Colonic mucosa (tissue), 4 donors: ENCODE measurements at places on chromosomes 2 and 18. TPM values are rescaled to one million over a fixed set of nuclear protein-coding genes. Genes with fewer than 3 reads are reported as not detected.

CD28 gene
- 1.9 TPM for total RNA-seq

- no peak for DNase-seq
Measured at GRCh38 chr2:41000906-41001305, 549.0 kb upstream of the SLC8A1 start.

- DNase-seq, result no peak
Measured at GRCh38 chr2:218224186-218224585, 7.2 kb downstream of the ARPC2 start.

LYG2 gene
- total RNA-seq, result not detected

DCDC2C gene
- total RNA-seq, result not detected

- no peak for DNase-seq
Measured at GRCh38 chr2:109527846-109528705, 85.7 kb downstream of the SEPTIN10 start.

DNA sequence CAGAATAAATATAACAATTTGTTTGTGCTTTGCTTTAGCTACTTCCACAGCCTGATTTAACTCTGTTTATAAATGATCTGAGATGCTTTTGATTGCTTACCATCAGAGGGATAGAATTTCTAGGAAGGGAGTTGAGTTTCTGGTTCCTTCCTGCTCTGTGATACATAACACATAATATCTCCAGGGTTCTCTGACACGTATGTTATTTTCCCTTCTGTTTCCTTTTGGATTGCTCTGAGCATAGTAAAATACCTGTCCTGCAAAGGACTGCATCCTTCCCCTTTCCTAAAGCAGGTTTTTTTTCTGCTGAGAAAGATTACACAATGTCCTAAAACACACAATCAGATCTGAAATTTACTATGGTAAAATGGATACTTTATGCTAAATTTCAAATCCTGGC is 76.1 kb downstream of the CABYR start:
- no peak for DNase-seq

GRCh38 chr2:65479524-65479923 is 47.1 kb upstream of the SPRED2 start:
- no peak for DNase-seq

CRYBA2 gene
- total RNA-seq, result 3.4 TPM

DNA sequence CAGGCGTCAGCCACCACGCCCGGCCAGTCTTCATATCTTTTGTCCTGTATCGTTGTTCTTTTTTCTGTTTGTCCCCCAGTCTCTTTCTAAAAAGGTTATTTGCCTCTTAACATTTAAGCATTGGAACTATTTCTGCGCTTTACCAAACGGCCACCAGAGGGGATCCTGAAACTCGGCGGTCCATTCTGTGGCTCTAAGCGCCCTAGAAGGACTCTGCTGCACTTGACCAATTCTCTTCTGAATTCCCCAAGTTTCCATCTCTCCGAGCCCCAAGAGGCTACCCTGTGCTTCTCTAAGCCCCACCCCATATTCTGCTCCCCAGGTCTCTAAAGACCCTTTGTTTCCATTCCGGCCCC is 33.1 kb upstream of the REG3G start:
- no peak for DNase-seq

DNA sequence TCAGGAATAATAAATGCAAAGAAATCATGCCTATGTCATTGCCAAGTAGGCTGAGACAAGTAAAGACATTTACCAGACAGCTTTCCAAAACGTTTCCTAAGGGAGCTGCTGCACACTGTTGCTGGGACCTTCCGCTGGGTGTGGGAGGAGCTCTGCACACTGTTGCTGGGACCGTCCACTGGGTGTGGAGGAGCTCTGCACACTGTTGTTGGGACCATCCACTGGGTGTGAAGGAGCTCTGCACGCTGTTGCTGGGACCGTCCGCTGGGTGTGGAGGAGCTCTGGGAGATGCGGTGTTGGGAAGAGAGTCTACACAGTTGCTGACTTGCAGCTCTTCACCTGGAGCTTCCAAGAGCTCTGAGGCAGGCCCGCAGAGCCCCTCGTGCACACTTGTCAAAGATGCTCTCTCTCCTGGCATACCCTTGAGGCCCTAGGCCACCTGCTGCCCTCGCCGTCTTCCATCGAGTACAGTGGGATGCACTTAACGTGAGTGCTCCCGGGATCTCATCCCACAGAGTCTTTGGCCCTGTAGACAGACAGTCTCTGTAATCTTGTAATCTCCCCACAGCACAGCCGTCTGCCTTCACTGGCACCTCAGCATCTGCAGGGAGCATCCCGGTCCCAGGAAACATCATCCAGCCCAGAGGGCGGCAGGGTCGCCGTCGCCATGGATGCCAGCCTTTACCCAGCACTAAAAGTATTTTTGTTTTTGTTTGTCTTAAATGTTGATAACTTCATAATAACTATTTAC is 51.4 kb downstream of the TRAPPC12 start:
- no peak for DNase-seq

GRCh38 chr2:153972412-153972811 is 100.7 kb downstream of the GALNT13 start:
- DNase-seq, result no peak

DNA sequence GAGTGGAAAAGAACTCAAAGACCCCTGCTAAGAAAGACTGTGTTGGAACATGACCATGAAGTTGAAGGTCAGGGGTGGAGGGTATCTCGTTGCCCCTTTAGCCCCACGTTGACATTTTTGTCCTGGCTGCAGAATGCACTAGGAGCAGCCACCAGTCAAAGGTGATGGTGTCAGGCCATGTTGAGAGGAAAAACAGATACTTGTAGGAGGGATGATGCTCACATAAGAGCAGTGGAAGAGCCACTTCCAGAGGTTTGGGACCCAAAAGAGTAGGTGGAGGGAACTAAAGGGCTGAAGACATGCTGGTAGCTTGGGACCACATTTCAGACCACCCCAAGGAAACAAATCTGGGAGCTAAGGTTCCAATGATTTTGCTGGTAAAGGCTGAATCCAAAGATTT is 159.0 kb downstream of the MYO3B start:
- DNase-seq, result no peak

- no peak for DNase-seq
Measured at GRCh38 chr18:23539296-23539695, 36.0 kb downstream of the RMC1 start.

- no peak for DNase-seq
Measured at GRCh38 chr2:187459256-187459655, 11.2 kb upstream of the CALCRL start.

DNA sequence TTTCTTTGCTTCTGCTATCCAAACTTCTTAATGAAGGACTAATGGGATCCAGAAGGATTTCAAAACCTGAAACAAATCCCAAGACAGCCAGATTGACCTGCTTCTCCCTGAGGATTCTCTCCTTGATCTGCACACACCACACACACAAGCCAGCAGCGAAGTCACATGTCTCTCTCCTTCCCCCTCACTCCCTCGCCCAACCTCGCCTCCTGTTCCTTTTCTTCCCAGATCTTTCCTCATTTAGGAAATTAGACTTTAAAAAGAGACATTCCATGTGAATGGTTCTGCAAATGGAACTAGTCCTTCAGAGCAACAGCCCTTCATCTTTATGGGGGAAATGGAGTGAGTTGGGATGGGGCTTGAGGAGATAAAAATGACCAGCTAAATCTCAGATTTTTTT is 639.1 kb upstream of the SETBP1 start:
- DNase-seq, result no peak

- no peak for DNase-seq
Measured at GRCh38 chr2:196159221-196159892, 12.0 kb downstream of the STK17B start.
